ENCODE measurements at places on chromosomes 6 and 20. TPM values are rescaled to one million over a fixed set of nuclear protein-coding genes. Genes with fewer than 3 reads are reported as not detected.

GRCh38 chr6:7235712-7236305 lies 77.2 kb downstream of the SSR1 start:
- H3K36me3 ChIP-seq = peaks cover 41% of the 10 kb centered on the region
- no peaks in the 10 kb centered on the region for H3K27me3 ChIP-seq
- peaks cover 24% of the 10 kb centered on the region for H3K4me1 ChIP-seq
- no peak overlapping the region for H3K4me3 ChIP-seq
- no peak for DNase-seq

- H3K4me1 ChIP-seq = peaks cover 9% of the 10 kb centered on the region
- no peak overlapping the region for H3K27ac ChIP-seq
- no peak for DNase-seq
- no peaks in the 10 kb centered on the region for H3K36me3 ChIP-seq
Observed at GRCh38 chr6:30957716-30958115, 16.9 kb downstream of the MUCL3 start.

DNA sequence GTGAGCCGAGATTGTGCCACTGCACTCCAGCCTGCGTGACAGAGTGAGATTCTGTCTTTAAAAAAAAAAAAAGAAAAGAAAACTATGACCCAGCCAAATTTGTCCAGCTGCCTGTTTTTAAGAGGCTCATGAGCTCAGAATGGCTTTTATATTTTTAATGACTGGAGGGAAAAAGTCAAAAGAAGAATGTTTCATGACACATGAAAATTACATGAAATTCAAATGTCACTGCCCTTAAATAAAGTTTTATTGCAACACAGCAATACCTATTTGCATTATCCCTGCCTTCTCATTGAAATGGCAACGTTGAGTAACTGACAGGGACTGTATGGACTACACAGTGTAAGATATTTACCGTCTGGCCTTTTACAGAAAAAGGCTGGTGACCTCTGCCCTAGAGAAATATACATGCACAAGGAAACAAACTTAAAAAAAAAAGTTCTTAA lies 11.4 kb downstream of the SENP6 start:
- H3K27ac ChIP-seq = no peak overlapping the region
- DNase-seq = no peak
- no peaks in the 10 kb centered on the region for H3K27me3 ChIP-seq
- peaks cover 61% of the 10 kb centered on the region for H3K4me1 ChIP-seq

DNA sequence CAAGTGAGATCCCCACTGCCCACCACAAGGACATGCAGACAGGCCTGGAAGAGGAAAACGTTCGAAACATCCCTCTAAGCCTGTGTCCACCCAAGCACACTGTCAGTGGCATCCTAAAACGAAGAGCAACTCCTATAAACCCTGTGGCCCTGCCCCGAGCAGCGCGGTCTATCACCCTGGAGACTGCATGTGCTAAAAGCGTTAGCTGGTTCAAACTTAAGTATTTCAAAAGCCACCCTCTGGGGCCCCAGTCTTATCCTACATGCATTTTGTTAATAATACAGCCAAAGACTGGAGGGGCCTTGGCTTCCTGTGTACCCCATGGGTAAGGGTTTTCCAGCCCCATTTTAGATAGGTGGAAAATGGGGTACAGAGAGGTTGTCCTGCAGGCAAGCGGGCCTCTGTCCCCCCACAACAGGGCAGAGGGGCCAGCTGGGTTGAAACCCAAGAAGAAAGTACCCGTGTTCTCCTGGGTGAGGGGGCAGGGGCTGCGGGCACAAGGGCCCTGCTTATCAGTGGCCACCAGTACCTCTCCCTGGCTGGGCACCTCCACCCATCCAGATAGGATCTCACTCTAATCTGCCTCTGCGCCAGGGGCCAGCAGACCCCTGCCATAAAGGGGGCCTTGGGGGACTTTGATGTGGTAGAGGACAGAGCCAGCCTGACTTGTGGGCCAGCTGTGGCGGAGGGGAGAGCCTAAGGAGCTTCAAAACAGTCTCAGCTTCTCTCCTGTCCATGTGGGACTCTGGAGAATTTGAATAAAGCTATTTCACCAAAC lies 28.3 kb downstream of the PREX1 start:
- no peaks in the 10 kb centered on the region for H3K27me3 ChIP-seq
- no peak overlapping the region for H3K4me3 ChIP-seq
- peaks cover 74% of the 10 kb centered on the region for H3K4me1 ChIP-seq
- H3K27ac ChIP-seq = peak overlapping the region; percentile 45
- H3K36me3 ChIP-seq = peaks cover 36% of the 10 kb centered on the region

DNA sequence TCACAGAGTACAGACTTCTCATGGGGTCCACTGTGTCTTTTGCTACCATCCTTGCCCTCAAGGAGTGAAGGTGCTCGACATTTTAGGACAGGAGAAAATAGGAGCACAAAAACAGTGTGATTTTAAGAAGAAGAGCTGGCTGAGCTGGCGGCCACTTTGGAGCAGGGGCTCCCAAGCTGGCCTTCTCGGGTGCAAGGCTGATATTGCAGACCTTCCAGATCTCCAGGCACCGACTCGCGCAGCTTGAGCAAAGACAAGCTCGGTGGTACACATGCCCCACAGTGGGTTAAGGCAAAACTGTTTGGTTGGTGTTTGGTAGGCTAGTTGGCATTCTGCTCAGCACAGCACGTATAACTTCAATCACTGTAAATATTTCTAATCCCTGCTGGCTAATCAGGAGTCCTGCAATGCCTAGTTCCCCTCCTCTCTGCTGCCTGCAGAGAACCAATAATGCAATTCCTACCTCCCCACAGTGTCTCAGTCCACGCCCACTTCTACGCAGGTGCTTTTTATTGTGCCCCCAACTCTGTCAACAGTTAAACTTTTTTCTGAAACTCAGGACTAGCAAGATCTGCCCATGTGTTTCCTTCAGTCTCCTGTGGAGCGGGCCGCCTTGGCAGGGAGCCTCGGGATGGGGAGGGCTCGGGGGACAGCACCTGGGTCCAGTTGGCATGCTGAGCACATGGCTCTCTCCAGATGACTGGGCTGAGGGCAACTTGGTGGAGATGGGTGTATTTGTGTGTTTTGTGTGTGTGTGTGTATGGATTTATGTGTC lies 12.7 kb upstream of the SMOC2 start:
- no peaks in the 10 kb centered on the region for H3K4me1 ChIP-seq
- H3K27me3 ChIP-seq = no peaks in the 10 kb centered on the region
- H3K36me3 ChIP-seq = no peaks in the 10 kb centered on the region
- H3K4me3 ChIP-seq = no peak overlapping the region

DNA sequence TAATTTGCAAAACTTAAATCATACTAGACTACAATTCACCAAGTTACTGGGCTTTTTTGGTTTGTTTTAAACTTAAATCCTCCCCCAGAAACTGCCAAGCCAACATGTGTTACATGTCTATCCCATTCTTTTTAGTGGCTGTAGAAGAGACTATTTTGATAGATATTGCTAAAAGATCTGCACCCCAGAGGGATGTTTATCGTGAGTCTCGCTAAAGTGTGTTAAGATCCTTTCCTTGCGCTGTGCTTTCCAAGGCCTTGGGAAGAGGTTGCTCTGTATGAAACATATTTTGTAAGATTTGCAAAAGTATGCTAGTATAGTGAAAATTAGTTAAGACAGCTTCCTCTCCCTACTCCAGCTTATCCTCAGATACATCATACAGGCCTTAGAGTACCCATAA lies 63.0 kb downstream of the GPX5 start:
- peaks cover 64% of the 10 kb centered on the region for H3K27me3 ChIP-seq
- peak overlapping the region; percentile 4 for H3K4me3 ChIP-seq
- H3K4me1 ChIP-seq = peaks cover 42% of the 10 kb centered on the region

GRCh38 chr20:50555662-50556061 lies 45.5 kb downstream of the PTPN1 start:
- H3K4me1 ChIP-seq = peaks cover 13% of the 10 kb centered on the region
- no peak for DNase-seq
- peaks cover 19% of the 10 kb centered on the region for H3K36me3 ChIP-seq
- no peaks in the 10 kb centered on the region for H3K27me3 ChIP-seq
- no peak overlapping the region for H3K4me3 ChIP-seq

- no peak overlapping the region for H3K4me3 ChIP-seq
- peaks cover 20% of the 10 kb centered on the region for H3K4me1 ChIP-seq
- H3K27ac ChIP-seq = no peak overlapping the region
- peaks cover 34% of the 10 kb centered on the region for H3K36me3 ChIP-seq
Observed at GRCh38 chr20:3885715-3886114, 3.5 kb upstream of the PANK2 start.

- H3K4me3 ChIP-seq = peak overlapping the region; percentile 57
- peaks cover 7% of the 10 kb centered on the region for H3K36me3 ChIP-seq
Observed at GRCh38 chr6:13428583-13429405, 58.6 kb downstream of the GFOD1 start.

- peaks cover 25% of the 10 kb centered on the region for H3K27me3 ChIP-seq
- DNase-seq = no peak
- H3K36me3 ChIP-seq = no peaks in the 10 kb centered on the region
- no peak overlapping the region for H3K4me3 ChIP-seq
Observed at GRCh38 chr6:44006123-44006871, 121.0 kb downstream of the MRPL14 start.

DNA sequence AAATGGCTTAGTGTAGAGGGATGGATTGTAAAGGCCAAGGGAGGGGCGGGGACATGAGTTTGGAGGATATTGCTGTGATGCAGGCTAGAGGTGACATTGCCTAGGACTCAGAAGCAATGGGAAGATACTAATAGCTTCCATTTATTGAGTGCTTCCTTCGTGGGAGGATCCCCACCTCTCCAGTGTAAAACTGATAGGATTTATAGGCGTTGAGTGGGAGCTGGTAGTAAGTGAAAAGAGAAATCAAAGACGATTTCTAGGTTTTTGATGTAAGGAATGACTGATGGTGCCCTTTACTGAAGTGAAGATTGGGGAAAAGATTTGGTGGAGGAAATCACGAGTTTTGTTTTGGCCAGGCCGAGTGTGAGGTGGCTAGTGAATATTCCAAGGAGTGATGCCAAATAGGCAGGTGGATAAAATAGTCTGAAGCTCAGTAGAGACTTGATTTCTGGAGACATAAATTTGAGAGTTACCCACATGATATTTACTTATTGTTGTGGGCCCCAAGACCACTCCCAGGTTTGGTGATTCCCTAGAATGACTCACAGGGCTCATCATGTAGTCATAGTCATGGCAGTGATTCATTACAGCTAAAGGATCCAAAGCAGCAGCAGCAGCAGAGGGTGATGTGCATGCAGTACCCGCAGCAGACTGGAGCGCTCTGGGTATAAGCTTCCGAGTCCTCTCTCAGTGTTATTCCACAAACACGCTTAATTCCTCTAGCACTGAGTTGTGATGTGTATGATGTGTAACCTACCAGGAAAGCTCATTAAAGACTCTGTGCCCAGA lies 10.2 kb downstream of the RPRD1B start:
- peaks cover 16% of the 10 kb centered on the region for H3K4me1 ChIP-seq
- peaks cover 43% of the 10 kb centered on the region for H3K36me3 ChIP-seq
- no peaks in the 10 kb centered on the region for H3K27me3 ChIP-seq
- no peak overlapping the region for H3K27ac ChIP-seq

DNA sequence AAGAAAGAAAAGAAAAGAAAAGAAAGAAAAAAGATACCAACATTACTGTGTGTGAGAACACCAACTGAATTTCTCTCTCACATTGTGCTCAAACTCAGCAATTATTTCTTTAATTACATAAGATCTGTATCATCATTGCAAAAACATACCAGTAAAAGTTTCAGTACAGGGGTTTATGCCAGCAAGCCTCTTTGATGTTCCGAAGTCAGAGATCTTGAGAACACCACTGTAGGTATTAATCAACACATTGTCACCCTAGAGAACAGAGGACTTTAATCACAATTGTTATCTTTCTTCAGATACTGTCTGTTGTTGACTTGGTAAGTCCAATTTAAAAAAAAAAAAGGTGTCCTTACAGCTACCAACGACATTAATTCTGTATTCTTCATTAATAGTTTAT lies 60.9 kb upstream of the MAP7 start:
- no peaks in the 10 kb centered on the region for H3K27me3 ChIP-seq
- no peak for DNase-seq
- H3K36me3 ChIP-seq = peaks cover 22% of the 10 kb centered on the region

- no peak overlapping the region for H3K27ac ChIP-seq
- H3K4me1 ChIP-seq = peaks cover 7% of the 10 kb centered on the region
- DNase-seq = no peak
Observed at GRCh38 chr6:4613381-4613780, 162.8 kb upstream of the CDYL start.

GRCh38 chr20:34980543-34981233 lies 25.0 kb downstream of the MYH7B start:
- H3K4me1 ChIP-seq = peaks cover 1% of the 10 kb centered on the region
- H3K4me3 ChIP-seq = no peak overlapping the region
- no peaks in the 10 kb centered on the region for H3K36me3 ChIP-seq
- no peak for DNase-seq
- no peak overlapping the region for H3K27ac ChIP-seq

DNA sequence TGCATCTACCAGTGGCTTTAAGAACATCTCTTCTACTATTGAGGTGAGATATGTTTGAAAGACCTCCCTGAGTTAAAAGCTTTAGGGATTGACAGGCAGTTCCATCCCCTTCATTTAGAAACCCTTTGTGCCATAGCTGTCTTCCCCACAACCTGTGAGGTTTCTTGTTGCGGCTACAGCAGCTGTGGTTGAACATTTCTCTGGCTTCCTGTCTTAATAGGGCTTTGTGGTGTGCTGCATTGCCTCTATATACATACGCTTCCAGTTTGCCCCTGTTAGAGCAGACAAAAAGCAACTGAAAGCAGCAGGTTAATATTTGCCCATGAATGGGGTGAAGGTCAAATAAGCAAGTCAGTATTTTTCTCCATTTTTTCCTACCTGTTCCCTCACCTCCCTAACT lies 210.2 kb downstream of the TMEM200A start:
- H3K27me3 ChIP-seq = no peaks in the 10 kb centered on the region
- peak overlapping the region; percentile 62 for H3K4me3 ChIP-seq
- peak; percentile 90 for DNase-seq
- H3K4me1 ChIP-seq = peaks cover 54% of the 10 kb centered on the region
- peak overlapping the region; percentile 92 for H3K27ac ChIP-seq

- no peak for DNase-seq
- no peaks in the 10 kb centered on the region for H3K36me3 ChIP-seq
- no peak overlapping the region for H3K4me3 ChIP-seq
- H3K27me3 ChIP-seq = no peaks in the 10 kb centered on the region
Observed at GRCh38 chr6:94651239-94651638, 926.1 kb upstream of the MANEA start.

DNA sequence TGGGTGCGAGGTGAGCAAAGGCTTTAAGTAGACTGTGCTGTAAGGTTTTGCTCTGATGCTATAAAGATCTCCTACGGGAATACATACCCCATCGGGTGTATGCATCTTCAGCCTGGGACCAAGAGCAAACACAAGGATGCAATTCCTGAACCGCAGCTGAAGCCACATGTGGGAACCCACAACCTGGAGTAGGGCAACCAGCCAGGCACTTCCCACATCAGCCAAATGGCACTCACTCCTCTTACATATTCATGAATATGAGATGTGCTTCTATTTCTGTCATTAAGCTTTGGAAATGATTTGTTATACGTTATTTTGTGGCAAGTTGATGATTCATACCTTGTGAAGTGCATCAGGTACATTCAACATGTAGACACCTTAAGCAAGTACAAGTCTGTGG lies 619.2 kb downstream of the C6orf118 start:
- no peak for DNase-seq

The FAM83C gene
- not detected for total RNA-seq

The OOEP gene
- total RNA-seq = 0.52 TPM

The ABHD16B gene
- total RNA-seq = not detected

The HLA-DRB1 gene
- 50.7 TPM for total RNA-seq

The SIRPA gene
- total RNA-seq = not detected

The HUS1B gene
- 1.6 TPM for total RNA-seq

The CFB gene
- 0.58 TPM for total RNA-seq

All from activated CD8-positive, alpha-beta T cell treated with anti-CD3 and anti-CD28 coated beads, Interleukin-2, amount 10 ng/mL, durations not matched to agents 7 days and 5 days (primary cell).